ENCODE measurements at places on chromosomes 2 and 18. TPM values are rescaled to one million over a fixed set of nuclear protein-coding genes. Genes with fewer than 3 reads are reported as not detected.

GRCh38 chr2:31348618-31349017 is 65.9 kb downstream of the XDH start:
- DNase-seq: no peak

Gene TGOLN2
- 70.7 TPM for total RNA-seq

- DNase-seq: no peak
Observed at GRCh38 chr2:204407204-204408014, 137.9 kb upstream of the PARD3B start.

- no peak for DNase-seq
Observed at GRCh38 chr2:228522977-228523376, 341.5 kb upstream of the SPHKAP start.

Gene CCDC178
- not detected for total RNA-seq

Gene SPATS2L
- total RNA-seq: 94.7 TPM

DNA sequence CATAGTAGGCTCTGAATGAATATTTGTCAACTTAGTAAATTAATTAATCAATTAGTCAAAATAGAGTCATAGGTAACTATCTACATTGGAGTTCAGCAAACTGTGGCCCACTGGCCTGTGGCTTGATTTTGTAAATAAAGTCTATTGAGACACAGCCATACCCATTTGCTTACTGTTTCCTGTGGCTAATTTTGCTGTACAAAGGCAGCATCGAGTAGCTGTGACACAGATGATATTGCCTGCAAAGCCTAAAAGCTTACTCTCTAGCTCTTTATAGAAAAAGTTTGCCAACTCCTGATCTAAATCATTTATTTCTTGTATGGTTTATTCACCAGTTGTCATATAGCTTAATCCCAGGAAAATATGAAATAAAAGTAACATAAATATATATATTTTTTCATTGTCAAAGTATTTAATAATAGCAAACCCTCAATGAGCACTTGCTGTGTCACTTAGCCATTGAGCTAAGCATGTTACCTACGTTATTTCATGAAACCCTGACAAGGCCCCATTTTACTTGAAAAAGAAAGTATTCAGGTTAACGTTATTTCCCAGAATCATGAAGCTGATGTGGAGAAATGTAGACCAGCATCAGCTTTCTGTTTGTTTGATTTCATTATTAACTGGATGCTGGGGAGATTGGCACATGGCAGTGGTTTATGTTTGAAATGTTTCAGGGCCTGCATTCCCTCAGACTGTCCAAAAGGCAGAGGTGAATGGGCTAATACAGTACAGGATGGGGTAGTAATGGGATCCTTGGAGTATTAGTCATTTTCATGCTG is 69.6 kb downstream of the ICOS start:
- no peak for DNase-seq

DNA sequence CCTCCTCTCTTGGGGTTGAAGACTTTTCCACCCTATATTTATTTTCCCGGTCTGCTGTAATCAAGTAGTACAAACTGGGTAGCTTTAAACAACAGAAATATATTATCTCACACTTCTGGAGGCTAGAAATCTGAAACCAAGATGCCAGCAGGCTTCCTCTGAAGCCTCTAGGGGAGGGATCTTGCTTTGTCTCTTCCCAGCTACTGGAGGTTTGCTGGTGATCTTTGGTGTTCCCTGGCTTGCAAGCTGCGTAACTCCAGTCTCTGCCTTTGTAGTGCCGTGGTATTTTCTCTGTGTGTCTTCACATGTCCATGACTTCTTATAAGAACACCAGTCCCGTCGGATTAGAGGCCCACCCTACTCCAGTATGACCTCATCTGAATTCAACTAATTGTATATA is 44.4 kb downstream of the MYO3B start:
- DNase-seq: no peak

- no peak for DNase-seq
Observed at GRCh38 chr18:62992877-62993365, 277.6 kb downstream of the PHLPP1 start.

Gene ERMN
- total RNA-seq: 0.20 TPM

DNA sequence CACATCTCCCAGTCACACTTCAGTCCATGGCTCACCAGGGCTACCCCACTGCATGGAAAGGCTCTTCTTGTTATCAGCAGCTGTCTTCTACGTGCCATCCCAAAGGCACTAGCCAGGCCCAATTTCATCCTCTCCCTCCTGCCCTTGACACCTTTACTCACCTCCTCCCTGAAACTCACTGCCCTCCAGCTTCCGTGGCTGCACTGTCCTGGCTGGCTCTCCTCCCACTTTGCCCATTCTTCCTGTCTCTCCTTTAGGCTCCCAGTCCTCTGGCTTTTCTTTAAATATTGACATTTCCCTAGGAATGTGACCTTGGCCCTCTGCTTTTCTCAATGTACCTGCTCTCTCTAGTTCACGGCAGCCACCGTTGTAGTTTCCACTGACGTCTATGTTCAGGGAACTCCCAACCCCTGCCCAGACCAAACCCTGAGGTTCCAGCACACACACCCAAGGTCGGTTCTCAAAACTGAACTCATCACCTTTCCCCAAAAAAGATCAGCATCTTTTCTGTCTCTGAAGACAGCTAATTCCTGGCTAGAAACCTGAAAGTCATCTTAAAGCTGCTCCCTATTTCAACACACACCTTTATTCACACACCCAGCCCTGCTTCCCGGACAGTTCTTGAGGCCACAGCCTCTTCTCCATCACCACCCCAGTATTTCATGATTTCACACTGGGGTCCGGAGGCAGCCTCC is 36.7 kb downstream of the WDFY1 start:
- DNase-seq: no peak

GRCh38 chr18:9130806-9131205 is 5.8 kb upstream of the ANKRD12 start:
- no peak for DNase-seq

- peak; percentile 66 for DNase-seq
Observed at GRCh38 chr2:112869258-112869842, 32.8 kb upstream of the IL1B start.

GRCh38 chr2:11562476-11562875 is 28.6 kb downstream of the GREB1 start:
- no peak for DNase-seq

All from heart left ventricle (tissue), 16 donors.